ENCODE measurements at places on chromosomes 3 and 15.

GRCh38 chr3:110971010-110971601, 100.5 kb upstream of the NECTIN3 start:
- DNase-seq: no peak

GRCh38 chr3:154029926-154030325, 91.3 kb upstream of the ARHGEF26 start:
- no peak for DNase-seq

DNA sequence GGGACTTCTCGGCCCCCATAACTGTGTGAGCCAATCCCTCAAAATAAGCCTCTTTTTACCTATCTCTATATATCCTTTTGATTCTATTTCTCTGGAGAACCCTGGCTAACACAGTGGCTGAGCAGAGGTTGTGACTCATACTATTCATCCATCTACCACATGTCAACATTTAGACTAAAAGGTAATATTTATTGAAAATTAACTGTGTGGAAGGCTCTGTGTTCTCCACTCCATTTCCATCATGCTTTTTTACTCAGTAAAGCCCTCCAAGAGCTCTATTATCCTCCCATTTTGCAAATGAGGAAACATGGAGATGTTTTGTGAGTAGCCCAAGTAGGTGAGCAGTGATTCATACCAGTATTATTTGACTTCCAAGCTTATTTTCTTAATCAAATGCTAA, 217.9 kb upstream of the DCBLD2 start:
- DNase-seq: peak; percentile 40

GRCh38 chr3:24162929-24163328, 217.8 kb downstream of the NR1D2 start:
- no peak for DNase-seq

DNA sequence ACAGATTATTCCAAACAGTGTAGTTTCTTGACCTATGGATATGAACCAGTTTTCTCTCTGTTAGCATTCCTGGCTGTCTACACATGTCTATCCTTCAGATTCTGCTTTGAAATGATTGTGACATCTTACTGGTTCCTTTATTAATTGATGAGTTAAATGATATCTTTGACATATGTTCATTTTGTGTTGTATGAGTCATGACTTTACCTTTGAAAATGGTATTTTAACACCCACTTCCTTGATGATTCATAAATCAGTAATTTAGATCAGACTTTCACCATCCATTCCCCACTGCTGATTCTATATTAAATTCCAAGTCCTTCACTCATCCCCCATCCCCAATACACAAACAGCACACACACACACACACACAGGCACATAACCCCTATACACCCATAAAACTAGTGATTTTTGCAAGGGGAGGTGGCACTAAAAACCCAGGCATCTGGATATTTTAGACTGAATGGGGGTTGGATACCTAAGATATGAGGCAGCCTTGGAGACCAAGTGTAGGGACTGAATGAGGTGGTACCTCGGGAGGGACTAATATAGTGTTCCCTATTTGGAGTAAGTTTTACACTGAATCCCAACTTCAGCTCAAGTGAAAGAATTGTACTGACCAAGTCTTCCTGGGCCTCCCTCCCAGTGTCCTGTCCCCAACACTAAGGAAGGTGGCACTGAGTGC, 9.7 kb downstream of the CCK start:
- peak; percentile 58 for DNase-seq

DNA sequence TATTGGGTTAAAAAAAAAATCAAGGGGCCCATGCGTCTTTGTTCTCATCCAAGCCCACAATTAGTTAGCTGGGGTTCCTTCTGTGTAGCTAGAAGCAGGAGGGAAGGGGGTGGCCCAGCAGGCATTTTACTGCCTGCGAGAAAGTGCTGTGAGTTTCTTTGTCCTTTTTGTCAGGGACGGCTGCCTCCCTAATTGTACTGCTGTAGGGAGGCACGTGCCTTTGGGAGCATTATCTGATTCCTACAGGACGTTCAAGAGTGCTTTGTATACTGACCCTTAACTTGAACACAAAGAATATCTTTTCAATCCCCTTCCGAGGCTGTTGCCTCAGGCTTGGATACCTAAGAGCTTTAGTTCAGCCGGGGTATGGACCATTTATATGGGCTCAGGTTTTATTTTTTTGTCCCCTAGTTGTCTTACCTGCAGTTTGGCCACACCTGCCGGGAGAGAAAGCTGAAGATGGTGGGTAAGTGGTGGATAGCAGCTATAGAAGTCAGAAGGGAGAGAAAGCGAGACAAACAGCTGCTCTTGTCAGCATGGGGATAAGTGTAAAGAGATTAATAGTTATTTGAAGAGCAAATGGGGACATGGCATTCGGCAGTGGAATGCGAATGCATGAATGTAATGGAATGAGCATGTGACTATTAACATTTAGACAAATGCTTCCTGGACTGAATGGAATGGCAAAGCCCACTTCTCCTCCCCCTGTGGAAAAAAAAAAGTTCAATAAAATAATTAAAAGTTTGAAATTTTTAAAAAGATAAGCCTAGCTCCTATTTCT, 175.2 kb downstream of the TP63 start:
- peak; percentile 7 for DNase-seq

- peak; percentile 10 for DNase-seq
Observed at GRCh38 chr3:67564008-67564407, 90.4 kb downstream of the SUCLG2 start.

- no peak for DNase-seq
Observed at GRCh38 chr15:77681362-77681761, 48.6 kb upstream of the LINGO1 start.

GRCh38 chr15:76930831-76931396, 635 bp upstream of the RCN2 start:
- no peak for DNase-seq

- DNase-seq: no peak
Observed at GRCh38 chr3:157064402-157064801, 95.5 kb downstream of the CCNL1 start.

DNA sequence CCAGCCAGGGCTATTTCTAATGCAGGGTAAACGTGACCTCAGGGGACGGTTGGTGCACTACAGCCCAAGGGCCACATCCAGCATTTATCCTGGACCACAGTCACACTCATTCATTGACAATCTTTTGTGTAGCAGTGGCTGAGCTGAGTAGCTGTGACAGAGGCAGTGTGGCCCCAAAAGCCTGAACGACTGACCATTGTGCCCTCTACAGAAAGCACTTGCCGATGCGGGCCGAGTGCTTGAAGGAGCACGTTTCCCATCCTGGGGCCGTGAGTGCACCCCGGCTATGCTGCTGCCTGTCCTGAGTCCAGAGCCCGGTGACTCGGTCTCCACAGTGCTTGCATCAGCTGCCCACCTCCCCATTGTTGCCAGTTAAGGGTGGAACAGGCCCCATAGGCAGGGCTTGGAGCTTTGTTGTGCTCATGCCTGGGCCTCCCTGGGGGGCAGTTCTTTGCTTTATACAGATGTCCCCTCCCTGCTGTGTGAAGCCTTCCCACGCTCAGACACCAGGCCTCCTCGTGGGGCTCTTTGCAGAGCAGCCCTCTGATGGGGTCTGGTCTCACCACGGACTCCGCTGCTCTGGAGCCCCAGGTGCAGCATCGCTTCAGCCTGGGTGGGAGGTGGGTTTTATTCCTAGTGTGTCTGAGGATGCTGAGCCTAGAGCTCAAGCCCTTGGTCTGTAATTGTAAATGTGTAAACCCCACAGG, 13.0 kb upstream of the SNRPA1 start:
- no peak for DNase-seq

- DNase-seq: no peak
Observed at GRCh38 chr15:79773128-79773527, 123.7 kb downstream of the MTHFS start.

GRCh38 chr15:63490345-63491034, 13.9 kb upstream of the USP3 start:
- no peak for DNase-seq

DNA sequence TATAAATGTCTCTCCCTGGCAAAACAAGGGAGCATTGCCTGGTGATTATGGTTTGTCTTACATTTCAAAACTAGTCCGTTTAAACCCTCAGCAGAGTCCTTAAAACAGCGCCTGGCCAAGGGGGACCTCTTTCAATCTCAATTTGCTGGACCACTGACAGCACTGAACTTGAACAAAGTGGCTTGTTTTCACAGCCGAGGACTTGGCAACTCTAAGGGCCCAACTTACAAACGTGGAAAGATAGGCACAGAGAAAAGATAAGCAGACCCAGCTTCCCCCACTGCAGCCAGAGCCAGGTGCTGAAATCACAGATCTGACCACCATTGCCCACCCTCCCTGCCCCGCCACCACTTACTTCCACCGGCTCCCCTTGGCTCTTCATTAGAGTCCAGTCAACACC, 336.4 kb upstream of the ICE2 start:
- no peak for DNase-seq

DNA sequence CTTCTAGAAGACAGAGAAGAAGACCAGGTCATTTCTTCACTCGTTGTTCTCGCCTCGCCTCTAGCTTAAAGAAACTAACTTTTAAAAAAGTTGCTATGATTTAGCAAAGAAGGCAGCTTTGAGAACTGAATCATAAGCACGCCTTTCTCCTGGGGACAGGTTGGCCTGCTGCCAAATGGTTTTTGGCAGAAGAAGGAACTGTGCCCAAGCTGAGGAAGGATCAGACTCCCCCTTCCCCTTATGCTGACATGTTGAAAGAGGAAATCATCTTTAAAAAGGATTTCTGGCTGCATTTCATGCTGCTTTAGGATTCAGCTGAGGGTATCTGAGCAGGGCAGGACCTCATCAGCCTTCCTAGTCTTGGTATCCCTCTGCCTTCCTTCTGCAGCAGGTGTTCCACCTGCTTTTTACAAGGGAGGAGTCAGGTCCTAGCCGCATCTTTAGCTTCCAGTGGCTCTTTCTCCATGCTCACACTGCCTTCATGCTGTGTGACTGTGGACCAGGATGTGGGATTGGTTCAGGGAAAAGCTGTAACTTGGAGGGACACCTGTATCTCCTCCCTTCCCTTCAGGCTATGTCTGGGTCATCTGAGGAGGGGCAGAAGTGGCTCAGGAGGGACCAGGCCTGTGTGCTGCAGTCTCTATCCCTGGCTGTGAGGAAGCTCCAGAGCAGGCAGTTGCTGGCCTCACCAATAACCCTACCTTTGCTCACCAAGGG, 34.1 kb upstream of the HACD2 start:
- peak; percentile 87 for DNase-seq

GRCh38 chr3:143436231-143436930, 316.8 kb downstream of the CHST2 start:
- DNase-seq: peak; percentile 75

- no peak for DNase-seq
Observed at GRCh38 chr3:13079051-13079450, 5.8 kb upstream of the IQSEC1 start.

GRCh38 chr3:109920749-109921148, 583.4 kb upstream of the DPPA4 start:
- DNase-seq: no peak

GRCh38 chr3:100640633-100641032, 31.2 kb downstream of the ADGRG7 start:
- no peak for DNase-seq

DNA sequence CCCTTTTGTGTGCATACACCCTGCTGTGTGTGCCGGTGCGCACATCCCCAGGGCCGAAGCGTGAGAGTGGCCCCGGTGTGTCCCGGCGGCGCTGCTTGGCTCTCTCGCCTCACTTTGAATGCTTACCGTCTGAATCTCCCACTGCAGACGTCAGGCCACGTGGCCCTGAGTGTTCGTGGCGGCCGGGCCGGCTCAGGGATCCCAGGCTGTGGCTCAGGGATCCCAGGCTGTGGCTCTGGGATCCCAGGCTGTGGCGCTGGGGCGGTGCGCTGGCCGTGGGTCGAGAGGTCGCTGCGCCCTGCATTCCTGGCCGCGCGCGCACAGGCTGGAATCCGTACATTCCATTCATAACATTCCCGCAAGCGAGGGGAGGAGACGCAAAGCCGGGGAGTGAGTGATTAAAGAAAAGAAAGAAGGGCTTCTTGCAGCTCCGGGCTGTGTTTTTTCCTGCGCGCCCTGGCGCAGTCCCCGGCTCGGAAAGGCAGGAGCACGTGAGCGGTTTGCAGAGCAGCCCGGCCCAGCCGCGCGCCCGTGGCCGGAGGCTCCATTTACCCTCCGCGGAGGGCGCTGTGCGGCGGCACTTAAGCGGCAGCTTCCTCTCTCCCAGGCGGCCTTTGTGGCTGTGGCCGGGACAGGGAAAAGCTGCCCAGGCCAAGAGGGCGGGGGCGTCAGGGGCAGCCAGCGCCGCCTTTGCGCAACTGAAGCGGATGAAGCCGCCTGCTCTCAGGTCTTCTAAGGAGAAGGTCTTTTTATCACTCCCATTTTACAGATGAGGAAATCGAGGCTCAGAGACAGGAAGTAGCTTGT, 87.0 kb upstream of the ALDH1L1 start:
- DNase-seq: peak; percentile 93

- DNase-seq: no peak
Observed at GRCh38 chr15:88636050-88636449, 2.8 kb upstream of the ISG20 start.

DNA sequence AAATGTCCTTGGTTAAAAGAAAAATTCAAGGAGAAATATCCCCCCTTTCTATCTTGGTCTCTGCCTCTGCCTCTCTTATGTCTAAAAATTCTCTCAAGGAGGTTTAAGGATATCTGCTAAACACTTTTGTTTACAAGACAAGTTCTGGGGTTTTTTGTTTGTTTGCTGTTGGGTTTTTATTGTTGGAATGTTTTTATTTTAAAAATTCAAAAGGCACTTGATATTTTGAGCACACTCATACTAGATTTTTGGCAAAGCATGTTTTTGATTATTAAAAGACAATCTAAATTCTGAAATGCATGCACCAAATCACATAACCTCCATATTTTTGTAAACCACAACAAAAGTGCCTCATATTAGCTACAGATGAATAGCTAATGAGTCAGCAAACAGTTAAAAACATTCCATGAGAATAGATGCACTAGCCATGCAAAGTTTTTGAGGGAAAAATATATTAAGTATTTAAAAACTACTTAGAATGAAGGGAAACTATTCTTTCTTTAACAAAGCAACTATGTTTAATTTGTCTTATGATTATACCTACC, 84.6 kb downstream of the ZBTB20 start:
- DNase-seq: peak; percentile 75

DNA sequence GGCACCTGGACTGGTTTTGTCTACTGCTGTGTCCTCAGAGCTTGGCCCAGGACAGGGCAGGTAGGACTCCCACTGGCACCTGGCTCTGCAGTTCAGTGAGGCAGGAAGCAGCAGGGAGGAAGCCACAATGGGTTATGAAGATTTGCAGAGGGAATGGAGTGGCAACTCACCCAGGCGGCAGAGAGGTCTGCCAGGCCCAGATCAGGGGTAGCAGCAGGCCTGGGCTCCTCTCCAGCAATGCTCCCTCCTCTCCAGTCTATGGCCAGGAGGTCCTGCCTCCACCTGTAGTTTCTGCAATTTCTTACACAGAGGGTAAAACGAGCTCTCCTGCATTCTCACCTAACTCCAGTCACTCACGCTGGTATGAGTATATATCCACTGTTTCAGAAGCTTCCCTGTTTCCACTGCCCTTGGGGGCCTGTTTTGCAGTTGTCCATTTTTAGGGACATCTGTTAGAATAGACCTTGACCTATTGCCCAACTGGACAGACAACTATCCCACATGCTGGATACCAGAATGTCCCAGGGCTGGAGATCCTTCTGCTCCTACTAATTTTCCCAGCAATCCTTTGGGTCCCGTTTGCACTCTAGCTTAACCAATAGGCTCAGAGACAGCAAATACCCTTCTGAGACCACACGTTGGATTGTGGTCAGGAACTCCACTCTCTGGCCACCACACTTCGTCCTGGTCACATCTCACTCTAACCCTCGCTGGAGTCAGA, 35.2 kb downstream of the HMCES start:
- peak; percentile 41 for DNase-seq
